H1 (cell line): ENCODE measurements at places on chromosomes 4 and X. TPM values are rescaled to one million over a fixed set of nuclear protein-coding genes. Genes with fewer than 3 reads are reported as not detected.

DNA sequence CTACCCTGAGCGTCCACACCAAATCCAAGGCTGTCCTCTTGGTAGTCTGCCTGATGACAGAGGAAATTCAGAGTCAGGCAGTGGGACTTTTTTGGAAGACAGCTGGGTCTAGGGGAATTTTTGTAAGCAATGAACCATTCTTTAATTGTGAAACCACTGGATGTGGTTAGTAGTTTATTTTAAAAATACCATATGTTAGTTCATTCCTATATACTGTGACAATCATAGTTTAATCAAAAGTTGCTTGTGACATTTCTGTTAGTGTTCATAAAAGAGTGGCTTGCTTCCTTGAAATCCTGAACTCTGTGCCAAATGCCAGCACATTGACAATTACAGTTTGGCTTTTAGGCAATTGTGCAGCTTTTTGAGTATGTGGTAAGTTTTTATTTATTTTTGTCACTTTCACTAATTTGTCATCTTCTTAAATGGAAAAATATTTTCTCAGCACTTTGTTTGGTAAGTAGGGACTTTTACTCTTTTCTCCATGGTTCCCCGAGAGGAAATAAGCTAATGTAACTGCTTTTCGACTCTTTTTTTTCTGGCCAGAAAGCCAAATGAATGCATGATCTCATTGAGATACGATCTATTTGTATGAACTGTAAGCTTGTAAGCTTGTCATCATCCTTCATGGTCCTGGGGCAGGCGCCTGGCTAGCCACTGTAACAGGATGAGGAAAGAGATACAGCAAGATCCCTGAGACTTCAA lies 72.6 kb upstream of the SLC4A4 start:
- H3K36me3 ChIP-seq = no peaks in the 10 kb centered on the region
- H3K4me3 ChIP-seq = no peak overlapping the region
- H3K27me3 ChIP-seq = no peaks in the 10 kb centered on the region
- DNase-seq = no peak

DNA sequence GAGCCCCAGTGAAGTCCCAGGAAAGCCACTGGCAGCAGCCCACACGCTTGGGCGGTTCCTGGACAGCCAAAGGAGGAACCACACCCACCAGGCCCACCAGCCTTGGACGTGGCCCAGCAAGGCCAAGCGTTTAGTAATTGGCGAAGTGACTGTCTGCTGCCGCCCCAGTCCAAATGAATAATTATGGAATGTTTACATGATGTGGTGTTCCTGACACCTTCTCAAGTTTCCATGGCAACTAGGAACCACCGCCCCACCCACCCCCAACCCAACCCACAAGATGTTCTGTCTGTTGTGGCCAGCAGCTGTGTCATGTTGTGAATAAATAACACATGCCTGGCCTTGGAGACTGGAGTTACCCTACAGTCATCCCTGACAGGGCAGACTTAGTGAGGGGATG lies 22.3 kb downstream of the APLN start:
- no peak overlapping the region for H3K4me3 ChIP-seq

DNA sequence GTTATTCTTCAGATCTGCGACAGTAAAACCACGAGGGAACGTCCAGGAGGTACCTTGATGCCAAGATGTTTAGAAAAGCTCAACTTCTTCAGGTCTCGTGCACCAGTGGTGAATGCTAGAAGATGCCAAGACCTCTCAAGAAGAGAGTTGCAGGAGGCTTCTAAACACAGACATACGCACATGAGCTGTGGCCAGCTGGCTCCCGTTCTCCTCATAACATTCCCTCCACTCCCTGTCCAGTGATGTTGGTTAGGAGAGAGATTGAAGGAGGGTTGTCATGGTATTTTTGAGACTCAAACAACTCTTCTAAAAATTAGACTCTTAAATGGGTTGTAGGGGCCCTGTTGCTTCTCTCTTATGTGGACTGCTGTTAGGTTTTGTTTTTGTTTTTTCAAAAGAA lies 184.3 kb downstream of the QDPR start:
- no peak overlapping the region for H3K4me3 ChIP-seq
- H3K36me3 ChIP-seq = no peaks in the 10 kb centered on the region
- H3K4me1 ChIP-seq = peaks cover 7% of the 10 kb centered on the region

Gene DCK
- 15.7 and 18.1 TPM in 2 replicates for total RNA-seq
